Mesothelial cell of epicardium (in vitro differentiated cells): ENCODE measurements at places on chromosomes 7 and 10. TPM values are rescaled to one million over a fixed set of nuclear protein-coding genes. Genes with fewer than 3 reads are reported as not detected.
A peak's percentile ranks its signal among the peaks of the same experiment; 100 is the strongest.

DNA sequence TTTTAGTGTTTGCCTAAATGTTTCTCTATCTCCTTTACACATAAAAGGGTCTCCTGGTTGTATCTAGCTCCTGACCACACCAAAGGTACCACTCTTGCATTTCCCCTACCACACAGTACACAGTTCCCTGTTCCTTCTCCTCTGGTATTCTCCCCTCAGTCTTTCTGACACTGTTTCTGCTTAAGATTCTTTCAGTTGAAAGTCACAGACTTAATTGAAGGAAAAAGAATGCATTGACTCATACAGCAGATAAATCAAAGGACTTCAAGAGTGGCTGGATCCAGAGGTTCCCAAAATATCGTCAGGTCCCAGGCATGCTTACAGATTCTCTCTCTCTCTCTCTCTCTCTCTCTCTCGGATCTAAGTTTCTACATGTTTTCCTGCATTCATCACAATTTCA lies 185.6 kb upstream of the LRGUK start:
- no peak for DNase-seq
- peaks cover 5% of the 10 kb centered on the region for H3K36me3 ChIP-seq
- no peak overlapping the region for H3K4me3 ChIP-seq

DNA sequence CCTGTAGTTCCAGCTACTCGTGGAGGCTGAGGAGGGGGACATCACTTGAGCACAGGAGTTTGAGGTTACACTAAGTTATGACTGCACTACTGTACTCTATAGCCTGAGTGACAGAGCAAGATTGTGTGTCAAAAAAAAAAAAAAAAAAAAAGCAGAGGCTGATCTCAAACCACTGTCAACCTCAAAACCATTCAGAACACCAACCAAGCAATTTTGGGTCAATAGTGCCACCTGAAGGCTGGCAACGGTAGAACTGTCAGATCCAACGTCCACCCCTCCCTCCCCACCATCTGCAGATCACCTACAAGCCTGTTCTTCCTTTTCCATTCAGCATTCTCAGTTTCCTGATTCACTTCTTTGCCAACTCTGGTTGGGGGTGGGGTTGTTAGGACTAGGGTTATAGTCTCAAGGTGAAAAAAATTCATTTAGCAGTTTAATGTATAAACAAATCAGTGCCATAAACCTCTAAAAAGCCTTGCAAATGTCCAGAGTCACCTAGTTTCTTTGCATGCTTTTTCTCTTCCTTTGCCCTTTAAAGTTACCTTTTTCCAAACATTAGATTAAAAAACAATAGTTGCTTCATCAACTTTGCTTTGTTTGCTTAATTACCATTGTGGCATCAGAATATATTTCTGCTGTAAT lies 2.6 kb downstream of the MRPS33 start:
- DNase-seq: peak; percentile 54
- H3K4me1 ChIP-seq: peaks cover 14% of the 10 kb centered on the region
- no peak overlapping the region for H3K27ac ChIP-seq
- H3K27me3 ChIP-seq: peaks cover 11% of the 10 kb centered on the region

GRCh38 chr7:138207555-138207971 lies 131.3 kb downstream of the AKR1D1 start:
- H3K27me3 ChIP-seq: no peaks in the 10 kb centered on the region
- no peak overlapping the region for H3K27ac ChIP-seq
- DNase-seq: no peak

DNA sequence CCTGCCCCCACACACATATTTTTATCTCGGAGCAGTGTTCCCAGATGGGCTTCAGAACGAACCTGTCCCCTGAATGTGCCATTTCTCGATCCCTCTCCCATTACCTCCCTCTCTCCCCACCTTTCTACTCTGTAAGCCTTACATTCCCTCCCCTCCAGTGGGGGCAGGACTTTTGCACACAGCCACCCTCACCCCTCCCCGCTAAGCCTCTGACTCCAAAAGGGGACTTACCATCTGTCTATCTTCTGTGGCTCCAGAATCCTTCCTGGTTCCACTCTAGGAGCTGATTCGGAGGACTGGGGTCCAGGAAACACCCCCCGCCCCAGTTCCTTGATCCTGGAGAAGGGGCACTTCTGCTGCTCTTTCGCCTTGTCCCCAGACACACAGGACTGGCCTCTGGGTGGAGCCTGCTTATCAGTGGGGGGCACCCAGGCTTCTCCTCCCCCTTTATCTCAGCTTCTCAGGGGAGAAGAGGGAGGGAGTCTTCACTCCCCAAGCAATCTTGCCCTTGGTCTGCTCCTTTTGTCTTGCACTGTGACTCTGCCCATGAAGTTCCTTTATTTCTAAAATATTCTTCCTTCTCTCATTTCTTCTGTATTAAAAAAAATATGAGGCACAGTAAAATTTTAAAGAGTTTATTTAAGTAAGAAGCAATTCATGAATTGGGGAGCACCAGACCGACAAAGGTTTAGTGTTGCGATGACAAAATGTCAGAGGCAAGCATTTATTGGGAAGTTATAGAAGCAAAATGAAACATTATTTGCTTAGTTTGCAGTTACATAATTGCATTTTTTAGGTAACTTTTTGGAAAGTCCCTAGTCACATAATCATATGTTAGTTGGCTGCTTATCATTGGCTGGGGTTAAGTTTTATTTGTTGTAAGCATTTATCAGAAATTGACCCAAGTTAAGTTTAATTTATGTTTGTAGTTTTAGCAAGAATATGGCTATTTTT lies at the start of gene KEL:
KEL (minus strand) TSS at position 391 of the 954 bp plus-strand sequence; CDS start at position 234, 157 bp downstream.
- H3K36me3 ChIP-seq: no peaks in the 10 kb centered on the region
- no peak within 1 kb of the TSS for H3K27ac ChIP-seq
- no peak for DNase-seq
- H3K4me3 ChIP-seq: no peak within 1 kb of the TSS
- peaks cover 14% of the 10 kb centered on the region for H3K4me1 ChIP-seq

DNA sequence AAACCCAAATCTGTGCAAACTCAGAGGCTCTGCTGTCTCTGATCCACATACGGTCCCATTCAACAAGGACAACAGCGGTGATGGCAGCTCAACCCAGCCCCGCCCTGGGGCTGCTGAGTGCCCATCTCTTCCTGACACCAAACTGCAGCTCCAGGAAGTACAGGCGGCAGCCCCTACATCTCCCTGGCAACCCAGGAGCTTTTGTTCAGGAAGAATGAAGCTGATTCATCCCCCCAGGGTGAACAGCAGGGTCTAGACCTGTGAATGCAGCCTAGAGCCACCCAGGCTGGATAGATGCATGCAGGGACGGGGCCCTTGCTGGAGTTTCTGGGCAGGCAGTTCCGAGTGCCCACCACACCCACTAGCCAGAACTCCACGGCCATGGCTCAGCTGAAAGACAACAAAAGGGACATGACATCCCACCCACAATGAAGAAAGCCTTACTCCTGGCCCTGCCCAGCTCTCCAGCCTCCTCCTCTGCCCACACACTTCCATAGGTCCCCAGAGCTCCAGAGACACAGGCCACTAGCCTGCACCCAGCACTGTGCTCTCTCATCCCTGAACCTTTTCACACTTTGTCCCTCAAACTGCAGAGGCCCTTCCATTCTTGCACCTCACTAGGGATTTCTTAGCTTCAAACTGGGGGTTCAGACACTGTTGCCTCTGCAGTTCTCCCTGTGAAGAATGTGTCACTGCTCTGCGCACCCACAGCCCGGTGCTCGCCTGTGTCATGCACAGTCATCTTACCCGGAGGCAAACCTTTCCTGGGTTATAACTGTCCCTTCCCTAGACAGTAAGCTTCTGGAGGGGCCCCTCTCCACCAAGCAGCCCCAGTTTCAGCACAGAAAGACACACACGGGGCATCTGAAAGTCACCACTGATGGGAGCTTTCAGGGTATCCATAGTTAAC lies 99.1 kb downstream of the GRID1 start:
- H3K4me3 ChIP-seq: no peak overlapping the region
- H3K36me3 ChIP-seq: no peaks in the 10 kb centered on the region
- no peak overlapping the region for H3K27ac ChIP-seq
- DNase-seq: peak; percentile 19
- H3K4me1 ChIP-seq: no peaks in the 10 kb centered on the region

DNA sequence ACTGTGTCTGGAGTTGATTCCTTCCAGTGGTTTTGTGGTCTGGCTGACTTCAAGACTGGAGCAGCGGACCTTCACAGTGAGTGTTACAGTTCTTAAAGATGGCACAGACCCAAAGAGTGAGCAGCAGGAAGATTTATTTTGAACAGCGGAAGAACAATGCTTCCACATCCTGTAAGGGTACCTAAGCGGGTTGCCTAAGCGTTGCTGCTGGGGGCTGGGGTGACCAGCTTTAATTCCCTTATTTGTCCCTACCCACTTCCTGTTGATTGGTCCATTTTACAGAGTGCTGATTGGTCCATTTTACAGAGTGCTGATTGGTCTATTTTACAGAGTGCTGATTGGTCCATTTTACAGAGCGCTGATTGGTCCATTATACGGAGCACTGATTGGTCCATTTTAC lies 13.2 kb downstream of the AKR1B15 start:
- peak overlapping the region; percentile 6 for H3K27ac ChIP-seq
- no peaks in the 10 kb centered on the region for H3K36me3 ChIP-seq
- no peak overlapping the region for H3K4me3 ChIP-seq
- no peak for DNase-seq
- H3K4me1 ChIP-seq: peaks cover 57% of the 10 kb centered on the region

ADIRF gene
- 0.29 TPM in 1 of 3 replicates, not detected in the others for total RNA-seq

GRCh38 chr10:98899018-98899417 lies 336.6 kb downstream of the HPSE2 start:
- H3K4me1 ChIP-seq: no peaks in the 10 kb centered on the region
- no peak for DNase-seq
- no peaks in the 10 kb centered on the region for H3K36me3 ChIP-seq
- H3K27me3 ChIP-seq: peaks cover 4% of the 10 kb centered on the region
- no peak overlapping the region for H3K4me3 ChIP-seq

RNF32 gene
- 0.59 to 1.5 TPM (median 1.4 TPM) in 3 replicates for total RNA-seq

SPDYE16 gene
- 0.18 to 0.44 TPM (median 0.34 TPM) in 3 replicates for total RNA-seq

- no peaks in the 10 kb centered on the region for H3K4me1 ChIP-seq
- no peaks in the 10 kb centered on the region for H3K27me3 ChIP-seq
- H3K4me3 ChIP-seq: no peak overlapping the region
- H3K27ac ChIP-seq: no peak overlapping the region
Measured at GRCh38 chr7:146510088-146510680, 393.6 kb downstream of the CNTNAP2 start.

DNA sequence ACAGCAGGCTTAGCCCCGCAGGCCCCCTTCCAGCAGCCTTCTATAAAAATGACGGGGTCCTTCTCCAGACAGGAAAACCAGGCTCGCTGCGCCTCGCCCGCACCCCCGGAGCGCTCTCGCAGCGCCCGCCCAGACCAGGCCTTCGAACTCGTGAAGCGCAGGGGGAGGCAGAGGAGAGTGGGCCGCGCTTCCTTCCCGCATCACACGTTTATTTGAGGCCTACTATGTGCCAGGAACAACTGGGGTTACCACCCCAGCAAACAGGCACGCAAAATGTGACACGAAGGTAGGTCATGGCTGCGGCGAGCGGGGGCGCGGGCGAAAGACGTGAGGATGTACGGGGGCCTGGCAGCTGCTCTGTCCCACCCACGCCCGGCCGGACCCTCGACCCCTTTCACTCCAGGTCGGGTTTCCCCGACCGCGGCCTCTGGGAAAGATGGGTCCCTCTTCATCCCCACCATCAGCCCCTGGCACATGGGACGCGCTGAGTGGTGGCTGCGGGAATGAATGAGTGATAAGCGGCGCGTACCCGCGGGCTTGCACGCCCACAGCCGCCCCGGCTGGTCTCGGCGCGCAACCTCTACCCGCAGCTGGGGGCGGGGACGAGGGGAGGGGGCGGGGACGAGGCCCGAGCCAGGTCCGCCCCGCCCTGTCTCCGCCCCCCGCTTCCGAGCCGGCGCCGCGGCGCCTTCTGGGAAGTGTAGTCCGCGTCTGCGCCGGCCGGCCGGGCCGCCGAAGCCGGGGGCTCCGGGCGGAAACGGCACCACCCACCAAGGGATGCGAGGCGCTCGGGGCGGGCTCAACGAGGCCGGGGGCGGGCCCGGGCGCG lies 59.1 kb downstream of the ZNF467 start:
- peak overlapping the region; percentile 69 for H3K4me3 ChIP-seq
- no peak overlapping the region for H3K27ac ChIP-seq
- DNase-seq: peak; percentile 93
- peaks cover 19% of the 10 kb centered on the region for H3K4me1 ChIP-seq
- peaks cover 22% of the 10 kb centered on the region for H3K36me3 ChIP-seq

C10orf67 gene
- total RNA-seq: 0.11 to 0.22 TPM in 2 of 3 replicates, not detected in the other

VWA2 gene
- total RNA-seq: 14.4 to 15.0 TPM (median 14.7 TPM) in 3 replicates

- DNase-seq: no peak
- no peaks in the 10 kb centered on the region for H3K36me3 ChIP-seq
- no peak overlapping the region for H3K4me3 ChIP-seq
- peaks cover 41% of the 10 kb centered on the region for H3K4me1 ChIP-seq
- H3K27me3 ChIP-seq: peaks cover 14% of the 10 kb centered on the region
Measured at GRCh38 chr7:137755427-137755826, 91.3 kb downstream of the DGKI start.

CYP2C19 gene
- total RNA-seq: not detected in 3 replicates

SRI gene
- 82.6 to 84.8 TPM (median 83.5 TPM) in 3 replicates for total RNA-seq

- peaks cover 17% of the 10 kb centered on the region for H3K4me1 ChIP-seq
- peaks cover 51% of the 10 kb centered on the region for H3K27me3 ChIP-seq
- H3K36me3 ChIP-seq: no peaks in the 10 kb centered on the region
- no peak overlapping the region for H3K27ac ChIP-seq
- peak overlapping the region; percentile 68 for H3K4me3 ChIP-seq
Measured at GRCh38 chr7:140231771-140232491, 55.1 kb upstream of the KDM7A start.

DNA sequence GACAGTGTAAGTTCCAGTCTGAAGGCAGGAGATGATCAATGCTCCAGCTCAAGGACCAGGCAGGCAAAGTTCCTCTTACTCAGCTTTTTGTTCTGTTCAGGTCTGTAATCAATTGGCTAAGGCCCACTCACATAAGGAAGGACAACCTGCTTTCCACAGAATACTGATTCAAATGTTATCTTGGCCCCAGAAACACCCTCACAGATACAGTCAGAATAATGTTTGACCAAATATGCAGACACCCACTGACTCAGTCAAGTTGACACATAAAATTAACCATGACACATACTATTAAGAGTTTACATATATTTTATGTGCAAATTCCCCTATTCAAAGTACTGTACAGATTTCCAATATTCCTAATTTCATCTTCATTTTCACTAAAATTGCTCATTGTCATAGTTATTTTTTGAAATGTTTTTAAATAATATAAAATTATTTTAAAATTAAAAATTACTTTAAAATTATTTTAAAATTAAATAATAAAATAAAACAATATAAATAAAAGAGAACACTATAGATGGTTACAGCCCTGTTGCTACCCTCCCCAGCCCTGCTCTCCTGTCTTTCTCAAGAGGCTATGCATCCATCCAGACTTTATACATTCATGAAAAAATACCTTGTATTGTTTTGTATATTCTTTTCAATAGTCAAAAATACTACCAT lies 59.4 kb downstream of the RAB11FIP2 start:
- H3K27me3 ChIP-seq: peaks cover 2% of the 10 kb centered on the region
- no peak overlapping the region for H3K4me3 ChIP-seq
- no peak overlapping the region for H3K27ac ChIP-seq
- H3K4me1 ChIP-seq: peaks cover 6% of the 10 kb centered on the region
- DNase-seq: no peak
- no peaks in the 10 kb centered on the region for H3K36me3 ChIP-seq
